ENCODE measurements at places on chromosomes 3 and 15. TPM values are rescaled to one million over a fixed set of nuclear protein-coding genes. Genes with fewer than 3 reads are reported as not detected.

CSTA gene
- total RNA-seq: not detected

RBP2 gene
- not detected for total RNA-seq

DAZL gene
- 2.4 TPM for total RNA-seq

FAM3D gene
- not detected for total RNA-seq

CD200 gene
- 49.4 TPM for total RNA-seq

LYZL4 gene
- total RNA-seq: not detected

SOX2 gene
- 264 TPM for total RNA-seq

GUCA1C gene
- total RNA-seq: not detected

NCK1 gene
- 25.9 TPM for total RNA-seq

CMTM8 gene
- 1.7 TPM for total RNA-seq

MESP2 gene
- total RNA-seq: 2.0 TPM

TM4SF4 gene
- not detected for total RNA-seq

RHOV gene
- total RNA-seq: 2.1 TPM

ARL14 gene
- 0.07 TPM for total RNA-seq

KLHL40 gene
- not detected for total RNA-seq

ENTPD3 gene
- total RNA-seq: not detected

FETUB gene
- total RNA-seq: not detected

RPS17 gene
- 2,542 TPM for total RNA-seq

RBPMS2 gene
- total RNA-seq: 9.4 TPM

LRRIQ4 gene
- 0.15 TPM for total RNA-seq

GPR160 gene
- 15.4 TPM for total RNA-seq

CISH gene
- total RNA-seq: 1.6 TPM

NOP10 gene
- 339 TPM for total RNA-seq

PPARG gene
- 0.62 TPM for total RNA-seq

CTDSPL2 gene
- 118 TPM for total RNA-seq

FBXO40 gene
- under 0.01 TPM for total RNA-seq

TF gene
- under 0.01 TPM for total RNA-seq

SLC12A1 gene
- total RNA-seq: 0.26 TPM

CGNL1 gene
- 10.6 TPM for total RNA-seq

MYZAP gene
- total RNA-seq: 0.81 TPM

CD96 gene
- total RNA-seq: not detected

BOC gene
- 2.8 TPM for total RNA-seq

SUSD5 gene
- total RNA-seq: 0.59 TPM

GALNT15 gene
- total RNA-seq: not detected

TM4SF1 gene
- total RNA-seq: not detected

GPR149 gene
- total RNA-seq: not detected

TTLL13 gene
- total RNA-seq: 0.07 TPM

MYO5C gene
- 3.3 TPM for total RNA-seq

XYLB gene
- 1.5 TPM for total RNA-seq

KCNMB3 gene
- total RNA-seq: 0.48 TPM

Measured in H7 (cell line).